Activated CD4-positive, alpha-beta T cell treated with anti-CD3 and anti-CD28 coated beads for 4 hours (primary cell): ENCODE measurements at places on chromosomes 16 and 17.

DNA sequence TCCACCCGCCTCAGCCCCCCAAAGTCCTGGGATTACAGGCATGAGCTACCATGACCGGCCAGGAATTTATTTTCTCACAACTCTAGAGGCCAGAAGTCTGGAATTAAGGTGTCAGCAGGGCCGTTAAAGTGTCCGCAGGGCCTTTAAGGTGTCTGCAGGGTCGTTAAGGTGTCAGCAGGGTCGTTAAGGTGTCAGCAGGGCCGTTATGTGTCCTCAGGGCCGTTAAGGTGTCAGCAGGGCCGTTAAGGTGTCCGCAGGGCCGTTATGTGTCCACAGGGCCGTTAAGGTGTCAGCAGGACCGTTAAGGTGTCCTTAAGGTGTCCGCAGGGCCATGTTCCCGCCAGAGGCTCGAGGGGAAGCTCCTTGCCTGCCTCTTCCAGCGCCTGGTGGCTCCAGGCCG lies 125.2 kb downstream of the RAP1GAP2 start:
- no peak for DNase-seq

DNA sequence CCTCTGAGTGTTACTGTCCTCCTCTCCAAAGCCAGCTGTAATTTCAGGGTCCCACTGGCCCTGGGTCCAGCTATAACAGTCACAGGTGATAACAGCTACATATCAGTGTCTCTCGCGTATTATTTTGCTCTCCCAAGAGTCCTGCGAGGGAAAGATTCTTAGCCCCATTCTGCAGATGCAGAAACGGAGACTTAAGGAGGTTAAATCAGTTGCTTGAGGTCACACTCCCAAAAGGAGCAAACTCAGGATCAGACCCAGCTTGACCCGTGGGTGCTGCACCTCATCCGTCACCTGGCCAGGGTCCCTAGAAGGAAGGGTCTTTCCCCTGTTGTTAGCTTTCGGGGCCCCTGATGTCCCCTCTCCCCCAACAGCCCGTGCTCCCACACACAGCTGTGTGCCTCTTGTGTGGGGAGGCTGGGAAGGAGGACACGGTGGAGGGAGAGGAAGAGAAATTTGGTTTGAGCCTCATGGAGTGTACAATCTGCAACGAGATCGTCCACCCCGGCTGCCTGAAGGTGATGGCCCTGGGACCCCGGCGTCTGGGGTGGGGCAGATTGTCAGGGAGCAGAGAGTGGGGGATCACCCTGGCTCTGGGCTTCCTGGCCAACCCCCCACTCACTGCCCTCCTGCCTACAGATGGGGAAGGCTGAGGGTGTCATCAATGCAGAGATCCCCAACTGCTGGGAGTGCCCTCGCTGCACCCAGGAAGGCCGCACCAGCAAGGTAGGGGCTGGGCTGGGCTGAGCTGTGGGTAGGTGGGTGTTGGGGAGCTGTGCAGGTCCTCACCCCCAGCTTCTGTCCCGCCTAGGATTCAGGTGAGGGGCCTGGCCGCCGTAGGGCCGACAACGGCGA lies 3.8 kb downstream of the FBXL19 start:
- DNase-seq, result no peak

DNA sequence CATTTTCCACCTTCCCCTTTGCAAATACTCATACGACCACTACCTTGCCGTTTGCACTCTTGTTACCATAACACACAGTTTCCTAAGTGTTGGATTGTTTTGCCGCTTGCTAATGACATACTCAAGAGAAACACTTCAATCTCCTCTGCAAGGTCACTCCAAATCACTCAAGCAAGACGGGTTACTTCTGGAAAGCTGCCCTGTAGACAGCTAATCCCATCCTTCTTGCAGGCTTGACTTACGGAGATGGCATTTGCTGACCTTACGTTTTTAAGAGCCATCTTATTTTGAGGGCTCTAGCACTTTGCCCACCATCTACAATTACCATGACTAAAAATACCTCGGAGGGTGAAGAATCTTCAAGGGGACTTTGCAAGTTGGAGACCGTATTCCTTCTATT lies 46.2 kb downstream of the MYH3 start:
- no peak for DNase-seq

DNA sequence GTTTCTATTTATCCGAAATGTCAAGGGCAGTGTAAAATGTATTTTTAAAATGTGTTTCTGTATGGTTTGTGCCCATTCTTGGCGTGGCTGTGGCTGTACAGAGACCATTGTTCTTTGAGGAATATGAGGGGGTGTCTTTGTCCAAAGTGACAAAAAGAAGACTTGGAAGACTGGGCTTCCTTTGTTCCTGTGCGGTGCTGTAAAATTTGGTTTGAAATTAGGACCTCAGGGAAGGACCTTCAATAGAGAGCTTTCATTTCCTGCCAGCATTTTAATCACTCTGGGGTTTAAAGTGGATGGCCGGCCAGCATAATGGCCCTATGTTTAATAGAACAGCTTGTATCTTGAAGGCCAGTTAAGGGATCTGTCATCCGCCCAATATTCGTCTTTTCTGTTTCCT lies 190.1 kb upstream of the TBX2 start:
- no peak for DNase-seq

GRCh38 chr17:40872416-40872815 lies 5.4 kb upstream of the KRT12 start:
- DNase-seq, result no peak

- no peak for DNase-seq
Measured at GRCh38 chr16:4529085-4530060, 9.2 kb downstream of the CDIP1 start.
